ENCODE measurements at places on chromosomes 1 and 21.
A peak's percentile ranks its signal among the peaks of the same experiment; 100 is the strongest.

DNA sequence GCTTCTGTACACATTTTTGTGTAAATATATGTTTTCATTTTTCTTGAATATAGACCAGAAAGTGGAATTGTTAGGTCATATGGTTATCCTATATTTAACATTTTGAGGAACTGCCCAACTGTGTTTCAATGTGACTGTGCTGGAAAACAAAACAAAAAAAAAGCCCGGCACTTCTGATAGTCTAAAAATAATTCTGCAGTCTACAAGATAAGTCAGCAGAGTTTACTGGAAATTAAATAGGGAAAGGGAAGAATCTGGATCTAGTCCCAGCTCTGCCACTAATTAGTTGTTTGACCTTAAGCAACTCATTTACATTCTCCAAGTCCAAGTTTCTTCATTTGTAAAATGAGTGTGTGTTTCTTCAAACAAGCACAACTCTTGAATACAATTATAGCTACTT, 869.1 kb upstream of the B3GALT2 start:
- DNase-seq, result no peak

GRCh38 chr1:18108299-18109057, 880 bp downstream of the IGSF21 start:
- DNase-seq, result no peak

DNA sequence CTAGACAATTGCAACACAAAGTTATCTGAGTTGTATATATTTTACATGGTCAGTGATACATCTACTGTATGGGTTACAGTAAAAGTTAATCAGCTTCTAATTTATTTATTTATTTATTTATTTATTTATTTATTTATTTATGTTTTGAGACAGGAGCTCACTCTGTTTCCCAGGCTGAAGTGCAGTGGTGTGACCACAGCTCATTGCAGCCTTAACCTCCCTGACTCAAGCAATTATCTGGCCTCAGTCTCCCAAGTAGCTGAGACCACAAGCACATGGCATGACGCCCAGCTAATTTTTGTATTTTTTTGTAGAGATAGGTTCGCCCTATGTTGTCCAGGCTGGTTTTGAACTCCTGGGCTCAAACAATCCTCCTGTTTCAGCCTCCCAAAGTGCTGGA, 241.6 kb downstream of the PTPRC start:
- no peak for DNase-seq

GRCh38 chr1:33137800-33138199, 44.0 kb downstream of the TRIM62 start:
- DNase-seq, result peak; percentile 75

DNA sequence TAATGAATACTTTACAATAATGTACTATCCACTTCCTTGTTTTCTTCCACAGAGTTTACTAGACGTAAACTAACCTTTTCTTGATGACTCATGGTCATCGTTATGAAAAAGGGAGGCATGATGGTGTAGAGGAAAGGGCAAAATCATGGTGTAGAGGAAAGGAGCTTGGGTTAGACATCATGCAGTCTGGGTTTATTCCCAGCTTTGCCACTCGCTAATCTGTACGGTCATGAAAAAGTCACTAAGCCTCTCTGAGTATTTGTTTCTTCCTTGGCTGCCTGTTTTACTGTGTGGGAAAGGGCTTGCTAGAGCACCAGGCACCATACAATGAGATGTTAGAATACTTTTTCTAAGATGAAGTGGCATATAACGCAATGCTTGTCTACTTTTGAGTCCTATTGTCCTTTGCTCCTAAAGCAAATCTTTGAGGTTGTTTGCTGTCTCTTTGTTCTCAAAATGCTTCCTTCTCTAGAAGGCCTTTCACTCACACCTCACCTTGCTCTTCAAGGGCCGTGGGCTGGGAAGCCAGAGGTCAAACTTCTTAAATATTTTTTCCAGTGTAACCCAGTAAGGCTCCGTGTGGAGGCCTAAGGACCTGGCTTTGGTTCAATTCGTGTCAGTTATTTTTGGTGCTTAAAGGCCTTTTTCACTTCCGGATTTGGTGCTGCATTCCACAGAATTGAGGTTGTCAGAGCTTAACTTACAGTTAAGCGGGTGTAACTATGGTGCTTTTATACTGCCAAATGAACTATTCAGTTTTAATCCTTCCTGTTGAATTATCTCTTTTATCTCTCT, 9.9 kb upstream of the ETV3 start:
- DNase-seq, result no peak

GRCh38 chr1:22808676-22809483, 98.2 kb downstream of the EPHB2 start:
- DNase-seq, result peak; percentile 92

- no peak for DNase-seq
These were observed 39.0 kb upstream of the PDE9A start for GRCh38 chr21:42614396-42614795.

DNA sequence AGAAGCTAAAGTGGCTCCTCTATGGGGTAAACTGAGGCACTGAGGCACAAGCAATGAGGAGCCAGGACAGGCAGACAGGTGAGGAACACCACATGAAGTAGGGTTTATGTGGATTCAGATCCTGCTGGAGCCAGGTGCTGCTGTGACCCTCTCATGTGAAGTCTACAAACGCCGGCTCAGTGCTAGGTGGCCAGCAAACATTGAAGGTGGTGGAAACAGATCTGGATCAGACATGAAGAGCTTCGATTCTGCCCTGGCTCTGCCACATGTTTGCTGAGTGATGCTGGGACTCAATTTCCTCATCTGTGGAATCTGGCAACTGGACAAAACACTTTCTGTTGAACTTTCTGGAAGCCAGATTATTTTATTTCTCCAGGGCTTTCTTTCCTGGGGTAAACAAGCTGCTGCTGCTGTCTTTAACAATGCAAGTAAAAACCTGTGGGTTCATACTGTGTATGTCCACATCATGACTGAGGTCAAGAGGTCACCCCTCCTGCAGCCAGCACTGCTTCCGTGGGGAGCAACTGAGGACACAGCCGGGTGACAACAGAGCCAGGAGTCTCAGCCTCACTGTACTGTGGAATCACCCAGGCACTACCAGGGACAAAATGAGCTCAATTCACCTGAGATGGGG, 33.3 kb downstream of the HMGB4 start:
- DNase-seq, result peak; percentile 66

DNA sequence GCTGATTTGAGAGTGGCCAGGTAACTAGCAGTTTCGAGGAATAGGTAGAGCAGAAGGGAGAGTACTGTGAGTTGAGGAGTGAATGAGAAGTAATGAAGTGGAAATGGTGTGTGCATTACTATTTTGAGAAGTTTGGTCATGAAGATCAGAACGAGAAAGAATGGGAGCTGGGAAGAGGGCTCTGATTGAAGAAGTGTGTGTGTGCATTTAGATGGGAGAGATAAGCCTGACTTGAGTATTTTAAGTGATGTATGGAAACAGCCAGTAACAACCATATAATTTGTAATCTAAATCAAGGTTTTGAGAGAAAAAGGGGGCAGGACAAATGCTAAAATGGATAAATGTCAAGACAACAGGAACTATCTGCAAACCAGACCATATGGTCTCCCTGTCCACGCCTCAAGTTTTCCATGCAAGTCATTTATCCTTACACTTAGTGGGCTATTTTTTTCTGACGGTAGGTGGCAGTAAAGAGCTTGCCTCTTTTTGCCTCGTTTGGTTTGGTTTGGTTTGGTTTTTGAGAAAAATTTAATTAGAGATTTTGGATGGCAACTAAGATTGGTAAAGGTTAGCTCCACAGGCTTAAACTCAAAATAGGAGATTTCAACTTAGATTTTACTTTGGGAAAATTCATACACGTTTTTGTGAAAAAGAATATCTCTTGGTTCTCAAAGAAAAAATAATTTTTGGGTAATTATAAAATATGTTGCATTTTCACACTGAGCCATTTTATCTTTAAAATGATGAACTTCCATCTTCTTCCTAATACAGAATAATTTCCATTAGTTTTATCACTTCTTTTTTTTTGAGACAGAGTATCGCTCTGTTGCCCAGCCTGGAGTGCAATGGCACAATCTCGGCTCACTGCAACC, 9.5 kb upstream of the B3GALNT2 start:
- DNase-seq, result no peak

DNA sequence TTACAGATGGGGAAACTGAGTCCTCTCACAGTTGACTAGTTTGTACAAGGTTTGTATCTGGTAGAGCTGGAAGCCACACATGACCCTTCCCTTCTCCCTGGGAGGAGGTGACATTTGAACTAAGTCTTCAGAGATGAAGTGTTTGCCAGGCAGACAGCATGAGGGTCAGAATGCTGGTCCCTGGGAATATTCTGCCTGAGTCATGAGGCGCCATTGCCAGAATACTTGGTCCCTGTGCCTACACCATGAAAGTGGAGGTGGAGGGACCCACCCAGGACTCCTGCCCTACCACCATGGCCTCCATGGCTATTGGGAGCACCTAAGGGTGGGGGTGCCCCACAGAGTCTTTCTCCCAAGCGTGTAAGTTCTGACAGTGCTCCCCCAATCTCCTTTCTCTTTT, 7.0 kb downstream of the RPS6KA1 start:
- no peak for DNase-seq

DNA sequence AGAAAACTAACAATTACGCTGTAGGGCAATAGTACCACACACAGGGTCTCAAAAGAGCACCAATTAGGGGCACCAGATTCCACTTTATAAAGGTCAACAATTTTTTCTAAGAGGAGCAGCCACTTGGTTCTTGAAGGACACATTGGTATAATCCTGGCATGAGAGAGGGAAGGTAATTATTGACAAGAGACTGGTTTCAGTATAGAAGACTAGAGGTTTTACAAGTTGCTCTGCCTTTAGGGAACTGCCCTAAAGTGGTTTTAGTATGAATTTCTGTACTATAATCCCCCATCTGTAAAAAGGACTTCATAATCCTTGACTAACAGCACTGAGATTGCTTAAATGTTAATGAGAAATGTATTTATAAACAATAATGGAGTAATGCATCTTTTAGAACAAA, 648.5 kb upstream of the PTBP2 start:
- no peak for DNase-seq

- no peak for DNase-seq
These were observed 35.0 kb downstream of the MTOR start for GRCh38 chr1:11227106-11228077.

DNA sequence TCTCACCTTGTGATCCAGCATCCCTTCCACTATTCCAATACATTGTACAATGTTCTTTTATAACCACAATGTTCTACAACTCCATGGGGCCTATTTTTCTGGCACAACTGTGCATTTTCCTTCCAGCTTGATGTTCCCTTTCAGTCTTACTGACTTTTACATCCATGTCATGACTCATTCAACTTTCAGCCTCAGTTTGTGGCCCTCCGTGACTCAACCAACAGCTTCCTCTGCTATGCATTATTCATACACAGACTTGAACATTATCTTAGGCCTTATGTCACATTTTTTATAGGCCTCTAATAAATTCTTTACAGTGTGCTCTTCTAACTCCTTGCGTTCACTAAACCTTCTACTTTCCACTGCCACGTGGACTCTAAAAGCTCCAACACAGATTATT, 119.4 kb upstream of the PRMT6 start:
- DNase-seq, result no peak

DNA sequence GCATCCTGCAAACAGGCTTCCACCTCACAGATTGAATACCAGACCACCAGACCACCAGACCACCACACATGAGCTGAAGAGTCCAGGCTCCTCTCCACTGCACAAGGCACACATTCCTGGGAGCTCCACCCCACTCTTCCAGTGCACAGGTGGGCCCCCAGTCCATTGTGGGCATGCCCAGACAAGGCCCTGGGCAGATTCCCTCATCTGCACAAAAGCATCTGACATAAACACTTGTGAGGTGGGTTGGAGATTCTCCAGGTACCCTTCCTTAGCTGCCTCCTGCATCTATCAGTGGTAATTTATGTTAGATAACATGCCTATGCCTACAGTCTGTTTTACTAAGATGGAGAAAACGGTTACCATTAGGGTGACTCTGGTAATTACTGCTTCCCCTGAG, 11.6 kb upstream of the CTBS start:
- DNase-seq, result no peak

DNA sequence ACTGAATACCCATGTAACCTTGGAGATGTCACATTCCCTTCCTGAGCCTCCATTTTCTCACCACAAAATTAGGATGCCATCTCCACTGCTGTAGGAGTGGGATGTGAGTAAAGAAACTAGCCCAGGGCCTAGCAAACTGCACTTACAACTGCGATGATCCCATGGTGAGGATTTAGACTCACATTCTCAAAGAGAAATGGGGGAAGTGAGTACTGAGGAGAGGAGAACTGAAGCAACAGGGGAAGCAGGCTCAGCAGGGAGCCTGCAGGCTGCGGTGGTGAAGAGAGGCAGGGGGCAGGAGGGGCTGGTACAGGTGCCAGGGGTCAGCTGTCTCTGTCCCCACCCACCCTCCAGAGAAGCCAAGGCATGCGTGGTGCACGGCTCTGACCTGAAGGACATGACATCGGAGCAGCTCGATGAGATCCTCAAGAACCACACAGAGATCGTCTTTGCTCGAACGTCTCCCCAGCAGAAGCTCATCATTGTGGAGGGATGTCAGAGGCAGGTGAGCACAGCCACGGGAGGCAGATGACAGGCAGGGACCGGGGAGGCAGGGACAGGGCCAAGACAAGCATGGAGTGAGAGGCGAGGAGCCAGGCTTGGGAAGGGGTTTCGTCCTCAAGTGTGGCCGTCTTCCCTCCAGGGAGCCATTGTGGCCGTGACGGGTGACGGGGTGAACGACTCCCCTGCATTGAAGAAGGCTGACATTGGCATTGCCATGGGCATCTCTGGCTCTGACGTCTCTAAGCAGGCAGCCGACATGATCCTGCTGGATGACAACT, 16.4 kb upstream of the ATP1A4 start:
- peak; percentile 42 for DNase-seq

DNA sequence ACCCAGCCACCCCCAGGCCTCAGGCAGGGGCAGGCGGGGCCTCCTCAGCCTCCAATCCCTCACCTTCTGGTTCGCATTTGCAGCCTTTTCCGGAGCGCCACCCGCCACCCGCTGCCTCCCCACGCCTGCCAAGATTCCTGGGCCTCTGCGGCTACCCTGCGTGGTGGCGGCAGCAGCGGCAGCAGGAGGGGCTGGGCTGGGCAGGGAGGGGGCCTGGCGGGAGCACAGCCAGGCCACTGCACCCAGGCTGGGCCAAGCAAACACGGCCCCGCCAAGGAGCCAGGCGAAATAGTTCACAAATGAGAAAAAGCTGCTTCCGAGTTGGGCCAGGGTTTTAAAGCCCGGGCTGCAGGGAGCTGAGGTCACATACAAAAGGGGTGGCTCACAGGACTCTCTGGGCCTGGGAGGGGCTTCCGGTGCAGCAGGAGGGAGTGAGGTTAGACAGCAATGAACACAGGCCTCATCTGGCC, 9.8 kb downstream of the COL8A2 start:
- peak; percentile 52 for DNase-seq

- peak; percentile 61 for DNase-seq
These were observed 27.2 kb downstream of the NUAK2 start for GRCh38 chr1:205294175-205294917.

GRCh38 chr1:102572637-102573036, 535.7 kb downstream of the COL11A1 start:
- no peak for DNase-seq

GRCh38 chr1:43234267-43234666, 35.5 kb upstream of the TMEM125 start:
- DNase-seq, result no peak

DNA sequence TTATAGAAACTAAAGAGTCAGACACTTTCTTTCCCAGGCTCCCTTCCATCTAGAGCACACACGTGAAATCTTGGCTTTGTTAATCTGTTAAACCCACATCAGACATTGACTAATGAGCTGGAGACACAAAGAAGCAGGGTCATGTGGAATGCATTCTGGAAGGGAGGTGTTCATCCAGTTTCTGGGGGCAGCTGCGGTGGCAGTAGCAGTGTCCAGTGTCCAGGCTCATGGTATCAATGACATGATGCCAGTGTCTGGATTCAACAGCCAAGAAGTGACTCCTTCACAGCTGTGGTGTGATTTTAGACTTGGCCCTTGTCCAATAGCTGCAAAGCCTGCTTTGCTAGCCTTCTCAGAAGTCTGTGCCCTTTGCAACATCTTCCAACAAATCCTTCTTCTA, 95.2 kb downstream of the NTPCR start:
- no peak for DNase-seq
